NCI-H1930 (cell line): ENCODE measurements at places on chromosomes 1 and 21.

- no peak for DNase-seq
Observed at GRCh38 chr1:16085522-16085921, 12.1 kb upstream of the FAM131C start.

DNA sequence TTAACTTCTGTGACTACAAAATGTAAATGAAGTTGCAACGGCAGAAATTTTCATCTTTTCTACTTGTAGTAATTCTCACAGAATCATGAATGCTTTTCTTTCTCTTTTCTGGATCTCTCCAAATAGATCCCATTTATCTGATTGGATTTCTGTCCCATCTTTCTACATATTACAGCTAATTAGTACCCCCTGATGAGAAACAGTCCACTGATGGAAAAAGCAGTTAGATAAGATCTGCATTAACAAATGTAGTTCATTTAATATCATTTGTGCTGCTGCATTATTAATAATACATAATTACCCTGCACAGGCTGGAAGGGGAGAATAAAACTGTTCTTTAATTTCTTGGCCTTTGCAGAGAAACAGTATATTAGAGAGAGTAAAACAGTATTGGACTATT is 289.3 kb downstream of the TTLL7 start:
- DNase-seq, result no peak

DNA sequence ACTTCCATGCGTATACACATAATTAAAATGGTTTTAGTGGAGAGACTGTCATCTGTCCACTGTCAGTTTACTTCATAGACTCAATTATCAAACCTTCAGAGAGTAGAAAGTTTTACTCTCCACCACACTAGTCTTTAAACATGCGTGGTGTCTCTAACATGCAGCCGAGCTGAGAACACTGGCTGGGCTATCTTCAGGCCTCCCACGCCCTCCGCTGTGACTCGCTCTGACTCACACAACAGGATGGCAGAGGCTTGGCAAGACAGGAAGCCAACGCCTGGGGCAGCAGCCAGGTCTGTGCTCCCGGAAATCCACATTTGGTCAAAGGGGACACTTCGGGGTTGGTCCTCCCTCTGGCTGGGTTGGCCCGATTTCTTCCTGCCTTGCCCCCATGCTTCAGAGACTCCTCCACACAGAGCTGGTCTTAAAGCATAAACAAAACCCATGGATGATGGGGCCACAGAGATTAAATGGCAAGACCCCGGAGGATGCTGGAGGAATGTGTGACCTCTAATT is 22.7 kb upstream of the IFNGR2 start:
- no peak for DNase-seq

GRCh38 chr1:23341931-23342692 is 2.0 kb downstream of the HNRNPR start:
- no peak for DNase-seq

- no peak for DNase-seq
Observed at GRCh38 chr1:56808410-56808809, 10.8 kb downstream of the FYB2 start.

- DNase-seq, result no peak
Observed at GRCh38 chr21:25054689-25055088, 552.6 kb downstream of the MRPL39 start.

DNA sequence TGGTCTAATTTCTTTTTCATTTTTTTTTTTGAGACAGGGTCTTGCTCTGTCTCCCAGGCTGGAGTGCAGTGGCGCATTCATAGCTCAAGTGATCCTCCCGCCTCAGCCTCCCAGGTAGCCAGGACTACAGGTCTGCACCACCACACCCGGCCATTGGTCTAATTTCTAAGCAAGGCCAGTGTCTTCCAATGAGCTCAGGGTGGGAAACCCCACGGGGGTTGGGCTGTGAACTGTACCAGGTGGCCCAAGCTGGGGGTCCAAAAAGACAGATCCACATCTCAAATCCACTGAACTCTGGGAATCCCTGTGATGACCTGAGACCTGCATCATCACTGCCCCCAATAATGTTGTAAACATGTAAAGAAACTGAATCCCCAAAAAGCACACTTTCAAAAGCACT is 79.5 kb downstream of the BCAR3 start:
- DNase-seq, result no peak

GRCh38 chr1:94666797-94667196 is 125.2 kb upstream of the F3 start:
- DNase-seq, result no peak

DNA sequence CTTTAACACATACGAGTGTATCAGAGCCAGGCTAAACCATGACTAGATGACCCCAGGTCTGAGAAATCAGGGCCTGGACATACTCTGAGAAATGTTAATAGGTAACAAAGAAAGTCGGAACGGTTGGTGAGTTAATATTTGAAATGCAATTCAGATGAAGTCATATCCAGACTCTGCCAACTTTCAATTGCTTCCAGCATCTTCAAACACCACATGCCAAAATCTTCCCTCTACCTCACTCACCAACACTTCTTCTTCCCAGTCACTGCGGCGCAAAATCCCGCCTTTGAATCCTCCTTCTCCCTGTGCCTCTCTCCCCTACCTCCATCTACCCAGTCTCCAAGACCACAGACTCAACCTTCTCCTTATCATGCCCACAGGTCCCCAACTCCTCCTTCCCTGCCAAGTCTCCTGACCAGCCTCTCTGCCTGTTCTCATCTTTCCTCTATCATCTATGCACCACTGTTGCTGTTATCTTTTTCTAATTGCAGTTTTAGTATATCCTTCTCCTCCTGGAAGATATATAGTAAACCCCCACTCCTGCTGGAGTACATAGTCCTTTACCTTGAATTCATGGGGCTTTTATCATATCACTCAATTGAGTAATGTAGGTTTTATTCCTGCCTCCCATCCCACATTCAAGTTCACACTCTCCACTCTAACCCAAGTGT is 41.3 kb downstream of the ZBTB18 start:
- DNase-seq, result no peak

GRCh38 chr1:34460193-34460592 is 283.5 kb downstream of the C1orf94 start:
- DNase-seq, result no peak

DNA sequence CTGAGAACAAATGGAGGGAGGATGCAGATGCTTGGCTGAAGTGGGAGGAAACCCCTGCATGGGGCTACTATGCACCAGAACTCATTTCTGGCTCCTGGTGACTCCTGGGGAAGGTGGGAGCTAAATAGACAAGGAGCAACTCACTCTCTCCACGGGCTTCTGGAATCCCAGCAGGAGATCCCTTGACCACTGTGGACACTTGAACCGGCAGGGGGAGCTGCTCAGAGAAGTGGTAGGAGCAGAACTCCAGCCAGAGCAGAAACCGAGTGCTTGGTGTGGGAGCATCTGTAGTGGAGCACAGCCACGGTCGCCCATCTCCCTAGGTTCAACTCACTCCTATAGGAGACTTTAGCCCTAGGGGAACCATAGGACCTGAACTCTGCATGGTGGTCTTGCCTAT is 205.6 kb upstream of the GJB5 start:
- no peak for DNase-seq

GRCh38 chr1:204286831-204287421 is 72.8 kb downstream of the PLEKHA6 start:
- DNase-seq, result no peak
